ENCODE measurements at places on chromosomes 12 and 14.

DNA sequence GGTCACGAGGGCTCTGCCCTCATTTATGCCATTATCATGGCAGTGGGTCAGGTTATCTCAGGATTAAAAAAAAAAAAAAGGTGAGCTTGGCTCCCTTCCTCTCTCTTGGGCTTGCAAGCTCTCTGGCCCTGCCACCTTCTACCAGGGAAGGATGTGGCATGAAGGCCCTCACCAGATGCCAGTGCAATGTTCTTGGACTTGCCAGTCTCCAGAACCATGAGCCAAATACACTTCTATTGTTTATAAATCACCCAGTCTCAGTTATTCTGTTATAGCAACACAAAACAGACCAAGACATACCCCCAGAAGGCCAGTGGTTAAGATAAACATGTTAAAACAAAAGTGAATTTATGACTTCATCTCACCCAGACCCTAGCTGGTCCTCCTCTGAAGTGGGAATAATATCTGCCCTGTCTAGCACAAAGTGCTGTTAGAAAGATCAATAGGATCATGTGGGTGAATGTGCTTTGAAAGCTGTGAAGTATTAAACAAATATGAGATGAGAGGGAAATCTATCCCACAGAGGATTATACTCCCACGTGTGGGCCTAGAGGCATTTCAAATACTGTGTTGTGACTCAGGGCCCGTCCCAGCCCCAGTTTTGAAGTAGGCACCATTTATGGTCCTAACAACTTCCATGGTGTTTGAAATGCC is 88.6 kb downstream of the NINJ2 start:
- peaks cover 21% of the 10 kb centered on the region for H3K4me1 ChIP-seq
- H3K4me3 ChIP-seq: no peak overlapping the region
- DNase-seq: no peak
- H3K27ac ChIP-seq: no peak overlapping the region

- H3K4me1 ChIP-seq: no peaks in the 10 kb centered on the region
- DNase-seq: no peak
- H3K36me3 ChIP-seq: peaks cover 3% of the 10 kb centered on the region
- H3K27ac ChIP-seq: no peak overlapping the region
- no peak overlapping the region for H3K4me3 ChIP-seq
Measured at GRCh38 chr12:125105600-125105999, 40.4 kb downstream of the AACS start.

DNA sequence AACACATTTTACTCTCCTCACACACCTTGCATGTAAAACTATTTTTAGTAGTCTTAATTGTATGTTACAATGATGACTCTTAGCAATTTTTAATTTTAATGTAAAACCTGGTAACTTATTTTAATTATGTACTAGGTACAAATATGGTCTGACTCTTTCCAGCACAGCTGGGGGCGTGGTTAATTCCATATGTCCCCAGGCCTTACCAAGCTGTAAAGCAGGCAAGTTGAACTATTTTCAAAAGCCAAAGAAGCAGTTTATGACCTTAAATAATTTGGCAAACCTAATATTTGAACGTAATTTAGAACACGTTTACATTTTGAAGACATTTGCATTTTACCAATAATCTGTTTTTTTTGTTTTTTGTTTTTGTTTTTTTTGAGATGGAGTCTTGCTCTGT is 9.3 kb upstream of the ACOT6 start:
- H3K27ac ChIP-seq: no peak overlapping the region
- no peak overlapping the region for H3K4me3 ChIP-seq
- no peaks in the 10 kb centered on the region for H3K27me3 ChIP-seq
- no peak for DNase-seq

DNA sequence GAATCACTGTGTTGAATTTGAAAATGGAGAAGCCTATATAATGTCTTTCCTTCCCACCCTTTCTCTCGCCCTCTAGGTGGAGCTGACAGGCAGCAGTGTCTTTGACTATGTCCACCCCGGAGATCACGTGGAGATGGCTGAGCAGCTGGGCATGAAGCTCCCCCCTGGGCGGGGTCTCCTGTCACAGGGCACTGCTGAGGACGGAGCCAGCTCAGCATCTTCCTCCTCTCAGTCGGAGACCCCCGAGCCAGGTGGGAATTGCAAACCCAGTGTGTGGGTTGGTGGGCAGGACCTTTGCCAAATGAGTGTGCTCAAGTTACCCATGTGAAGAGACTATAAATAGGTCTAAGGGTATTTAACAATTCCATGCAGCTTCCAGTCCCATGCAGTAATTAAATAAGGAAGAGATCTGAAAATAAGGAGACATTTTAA is 274.7 kb downstream of the EGLN3 start:
- DNase-seq: peak; percentile 58
- H3K27me3 ChIP-seq: no peaks in the 10 kb centered on the region
- H3K4me3 ChIP-seq: no peak overlapping the region
- H3K4me1 ChIP-seq: no peaks in the 10 kb centered on the region
- no peaks in the 10 kb centered on the region for H3K36me3 ChIP-seq

- H3K27me3 ChIP-seq: peaks cover 14% of the 10 kb centered on the region
- peaks cover 4% of the 10 kb centered on the region for H3K4me1 ChIP-seq
- no peak overlapping the region for H3K27ac ChIP-seq
- DNase-seq: no peak
Measured at GRCh38 chr12:3150931-3151835, 74.0 kb downstream of the TSPAN9 start.

All from common myeloid progenitor, CD34-positive (primary cell).